H1 (cell line): ENCODE measurements at places on chromosomes 12 and 14.

DNA sequence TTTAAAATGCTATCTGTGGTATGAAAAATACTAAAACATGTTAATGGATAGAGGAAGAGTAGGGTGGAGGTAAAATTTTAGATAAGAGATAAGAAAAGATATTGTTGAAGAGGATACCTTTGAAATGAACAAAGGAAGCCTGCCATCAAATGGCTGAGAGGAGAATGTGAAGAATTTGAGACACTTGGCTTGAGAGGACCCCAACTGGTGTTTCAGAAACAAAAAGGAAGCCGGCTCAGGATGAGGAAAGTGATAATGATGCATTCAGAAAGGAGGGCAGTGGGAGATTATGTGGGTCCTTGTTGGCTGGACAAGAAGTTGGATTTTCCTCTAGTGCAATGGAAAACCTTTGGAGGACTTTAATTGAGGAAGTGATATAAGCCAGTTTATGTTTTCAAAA is 264.4 kb downstream of the DUSP6 start:
- H3K36me3 ChIP-seq: no peaks in the 10 kb centered on the region
- H3K27me3 ChIP-seq: no peaks in the 10 kb centered on the region
- H3K27ac ChIP-seq: no peak overlapping the region
- DNase-seq: no peak
- peaks cover 14% of the 10 kb centered on the region; the same call in 1 of the 2 replicates for H3K4me1 ChIP-seq

- DNase-seq: no peak
- H3K27ac ChIP-seq: no peak overlapping the region
- H3K27me3 ChIP-seq: no peaks in the 10 kb centered on the region
- H3K4me1 ChIP-seq: no peaks in the 10 kb centered on the region
Measured at GRCh38 chr12:11943919-11944700, 126.6 kb upstream of the BCL2L14 start.

DNA sequence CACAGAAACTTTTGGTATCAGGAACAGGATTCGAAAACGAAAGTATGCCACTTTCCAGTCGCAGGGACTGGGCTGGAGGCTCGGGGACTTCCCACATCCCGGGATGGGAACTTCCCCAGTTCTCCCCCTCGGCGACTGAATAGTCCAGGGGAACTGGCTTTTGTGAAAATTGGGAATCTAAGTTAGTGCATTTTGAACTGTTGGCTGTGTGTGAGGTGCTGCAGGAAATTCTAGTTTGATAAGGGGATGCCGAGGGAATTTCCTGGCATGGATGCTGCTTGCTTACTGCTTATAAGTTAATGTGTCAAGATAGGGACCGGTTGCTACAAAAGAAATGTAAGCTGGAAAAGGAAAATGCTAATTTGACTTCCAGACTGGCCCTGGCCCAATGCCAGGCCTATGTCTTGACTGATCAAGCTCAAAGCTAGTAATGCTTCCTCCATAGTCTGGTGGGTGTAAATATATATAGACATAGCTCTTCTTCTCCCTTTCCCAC is 73.4 kb upstream of the EIF5 start:
- no peaks in the 10 kb centered on the region for H3K36me3 ChIP-seq
- peak; percentile 42 for DNase-seq
- H3K27ac ChIP-seq: no peak overlapping the region
- H3K4me1 ChIP-seq: no peaks in the 10 kb centered on the region
- H3K4me3 ChIP-seq: no peak overlapping the region

GRCh38 chr12:124131659-124132058 is 158.6 kb downstream of the ZNF664 start:
- H3K27ac ChIP-seq: no peak overlapping the region
- peaks cover 11% of the 10 kb centered on the region; the same call in 1 of the 2 replicates for H3K4me1 ChIP-seq
- H3K27me3 ChIP-seq: no peaks in the 10 kb centered on the region
- no peaks in the 10 kb centered on the region for H3K36me3 ChIP-seq

GRCh38 chr14:73264080-73264884 is 27.0 kb downstream of the PAPLN start:
- H3K4me1 ChIP-seq: no peaks in the 10 kb centered on the region
- DNase-seq: no peak
- peaks cover 12% of the 10 kb centered on the region for H3K36me3 ChIP-seq

- no peaks in the 10 kb centered on the region for H3K27me3 ChIP-seq
- no peak overlapping the region for H3K4me3 ChIP-seq
- no peak for DNase-seq
- no peaks in the 10 kb centered on the region for H3K36me3 ChIP-seq
- no peak overlapping the region for H3K27ac ChIP-seq
Measured at GRCh38 chr12:69633061-69633460, 22.4 kb upstream of the LRRC10 start.

- DNase-seq: no peak
- H3K27me3 ChIP-seq: no peaks in the 10 kb centered on the region
- peak overlapping the region; percentile 49; the same call in 1 of the 2 replicates for H3K27ac ChIP-seq
- no peaks in the 10 kb centered on the region for H3K36me3 ChIP-seq
Measured at GRCh38 chr12:47811581-47812484, 7.9 kb downstream of the HDAC7 start.

GRCh38 chr12:124440841-124441381 is 126.5 kb downstream of the NCOR2 start:
- H3K36me3 ChIP-seq: peaks cover 10% of the 10 kb centered on the region
- DNase-seq: no peak
- H3K4me3 ChIP-seq: no peak overlapping the region
- H3K27me3 ChIP-seq: no peaks in the 10 kb centered on the region

- no peaks in the 10 kb centered on the region for H3K36me3 ChIP-seq
- DNase-seq: no peak
- no peaks in the 10 kb centered on the region for H3K27me3 ChIP-seq
- H3K4me1 ChIP-seq: peaks cover 3% of the 10 kb centered on the region; the same call in 1 of the 2 replicates
- no peak overlapping the region for H3K4me3 ChIP-seq
Measured at GRCh38 chr12:68580911-68581310, 29.8 kb upstream of the RAP1B start.

DNA sequence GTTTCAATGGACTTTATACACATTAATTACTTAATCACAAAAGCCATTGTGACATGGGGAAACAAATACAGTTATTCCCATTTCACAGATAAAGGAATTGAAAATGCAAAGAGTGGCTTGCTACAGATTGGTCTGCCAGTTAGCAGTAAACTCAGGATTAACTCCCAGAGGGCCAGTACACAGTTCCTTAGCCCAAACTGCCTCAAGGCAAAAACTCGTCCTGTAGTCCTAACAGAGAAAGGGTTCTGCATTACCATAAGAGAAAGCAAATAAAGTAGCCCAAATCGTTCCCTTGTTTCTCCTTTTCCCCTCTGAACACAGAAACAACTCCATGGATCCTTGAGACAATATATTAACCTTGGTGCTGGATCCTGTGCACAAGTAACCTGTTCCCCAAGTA is 274.4 kb downstream of the LRIG3 start:
- H3K27ac ChIP-seq: no peak overlapping the region
- DNase-seq: no peak
- H3K4me1 ChIP-seq: no peaks in the 10 kb centered on the region; the same call in 1 of the 2 replicates
- H3K4me3 ChIP-seq: no peak overlapping the region
- H3K36me3 ChIP-seq: no peaks in the 10 kb centered on the region

- H3K4me3 ChIP-seq: no peak overlapping the region
- 0 out of 2 replicates have a peak, but pooled peaks cover 3% of the 10 kb centered on the region for H3K36me3 ChIP-seq
- DNase-seq: no peak
Measured at GRCh38 chr12:1936406-1937320, 18.2 kb upstream of the CACNA2D4 start.

GRCh38 chr14:24911324-24912109 is 138.4 kb downstream of the STXBP6 start:
- no peak overlapping the region for H3K27ac ChIP-seq
- H3K36me3 ChIP-seq: no peaks in the 10 kb centered on the region
- no peak for DNase-seq
- H3K27me3 ChIP-seq: no peaks in the 10 kb centered on the region
- no peaks in the 10 kb centered on the region for H3K4me1 ChIP-seq
- no peak overlapping the region for H3K4me3 ChIP-seq

DNA sequence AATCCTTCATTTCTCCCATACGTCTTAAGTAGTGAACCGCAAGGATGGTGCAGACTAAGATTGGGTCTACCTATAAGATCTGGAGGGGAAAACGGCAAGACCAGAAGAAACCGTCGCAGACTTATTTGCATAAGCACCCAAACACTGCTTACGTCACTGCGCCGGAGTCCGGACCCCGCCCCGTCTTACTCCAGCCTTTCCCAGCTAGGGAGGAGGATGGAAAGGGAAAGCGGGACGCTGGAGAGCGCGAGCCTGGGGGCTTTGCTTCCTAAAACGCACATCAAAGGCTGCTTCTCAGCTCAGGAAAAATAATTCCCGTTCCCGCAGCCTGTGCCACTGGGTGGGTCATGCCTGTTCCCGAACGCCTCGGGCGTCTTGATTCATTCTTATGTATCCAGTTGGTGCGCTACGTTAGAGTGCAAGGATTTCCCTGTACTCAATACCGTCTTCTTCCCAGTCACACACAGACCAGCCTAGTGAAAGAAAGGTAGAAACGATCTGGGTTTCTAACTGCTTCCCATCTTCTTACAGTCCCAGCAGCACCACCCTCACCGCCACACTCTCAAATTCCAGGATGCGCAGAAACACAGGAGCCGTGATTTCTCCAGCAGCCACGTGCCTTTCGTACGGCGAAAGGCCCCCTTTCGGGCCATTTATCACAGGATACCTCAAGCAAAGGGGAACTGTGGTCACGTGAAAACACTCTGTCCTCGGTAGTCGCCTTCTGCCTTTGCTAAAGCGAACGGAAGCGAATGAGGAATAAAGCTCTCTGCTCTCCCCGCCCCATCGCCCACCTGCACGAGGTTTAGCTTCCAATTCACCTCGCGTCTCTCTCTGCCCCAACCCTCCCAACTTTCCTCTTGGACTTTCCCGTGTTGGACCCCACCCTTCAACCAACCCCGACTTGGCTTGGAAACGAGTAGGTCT is 1.1 kb downstream of the SLC6A15 start:
- peak; percentile 88 for DNase-seq
- H3K27ac ChIP-seq: no peak overlapping the region; the same call in 1 of the 2 replicates
- peak overlapping the region; percentile 69 for H3K4me3 ChIP-seq
- no peaks in the 10 kb centered on the region for H3K27me3 ChIP-seq
- no peaks in the 10 kb centered on the region for H3K4me1 ChIP-seq
- no peaks in the 10 kb centered on the region for H3K36me3 ChIP-seq

DNA sequence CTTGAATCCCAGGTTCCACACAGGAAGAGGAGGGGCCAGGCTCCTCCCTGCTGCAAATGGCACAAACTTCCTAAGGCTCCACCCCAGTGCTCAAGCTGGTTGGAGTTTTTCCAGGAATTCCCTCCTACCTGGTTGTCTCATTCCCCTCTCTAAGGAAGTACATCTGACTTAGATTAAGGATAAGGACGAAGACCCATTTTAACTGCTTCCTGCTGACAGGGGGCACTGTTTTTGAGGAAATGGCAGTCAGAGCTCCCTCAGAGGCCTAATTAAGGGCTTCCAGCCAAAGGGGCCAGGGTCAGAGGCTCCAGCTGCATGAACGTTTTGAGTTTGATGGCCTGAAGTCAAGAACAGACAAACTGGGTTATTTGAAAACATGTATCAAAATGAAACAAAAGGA is 1084.7 kb downstream of the SLC6A15 start:
- H3K36me3 ChIP-seq: no peaks in the 10 kb centered on the region
- no peak overlapping the region for H3K27ac ChIP-seq
- H3K4me1 ChIP-seq: no peaks in the 10 kb centered on the region
- H3K4me3 ChIP-seq: no peak overlapping the region

GRCh38 chr14:58878439-58879139 is 240.8 kb downstream of the DACT1 start:
- no peaks in the 10 kb centered on the region for H3K27me3 ChIP-seq
- no peaks in the 10 kb centered on the region for H3K4me1 ChIP-seq
- H3K4me3 ChIP-seq: no peak overlapping the region
- H3K36me3 ChIP-seq: no peaks in the 10 kb centered on the region
- DNase-seq: no peak

GRCh38 chr12:47237751-47238211 is 158.0 kb upstream of the AMIGO2 start:
- H3K27me3 ChIP-seq: no peaks in the 10 kb centered on the region
- H3K4me1 ChIP-seq: no peaks in the 10 kb centered on the region
- no peak overlapping the region for H3K4me3 ChIP-seq
- H3K36me3 ChIP-seq: no peaks in the 10 kb centered on the region
- no peak overlapping the region for H3K27ac ChIP-seq

GRCh38 chr14:49861699-49862088 is 9.1 kb upstream of the NEMF start:
- H3K27ac ChIP-seq: peak overlapping the region; percentile 96
- DNase-seq: peak; percentile 71
- H3K36me3 ChIP-seq: no peaks in the 10 kb centered on the region
- H3K4me1 ChIP-seq: no peaks in the 10 kb centered on the region; the same call in 1 of the 2 replicates
- H3K27me3 ChIP-seq: no peaks in the 10 kb centered on the region

DNA sequence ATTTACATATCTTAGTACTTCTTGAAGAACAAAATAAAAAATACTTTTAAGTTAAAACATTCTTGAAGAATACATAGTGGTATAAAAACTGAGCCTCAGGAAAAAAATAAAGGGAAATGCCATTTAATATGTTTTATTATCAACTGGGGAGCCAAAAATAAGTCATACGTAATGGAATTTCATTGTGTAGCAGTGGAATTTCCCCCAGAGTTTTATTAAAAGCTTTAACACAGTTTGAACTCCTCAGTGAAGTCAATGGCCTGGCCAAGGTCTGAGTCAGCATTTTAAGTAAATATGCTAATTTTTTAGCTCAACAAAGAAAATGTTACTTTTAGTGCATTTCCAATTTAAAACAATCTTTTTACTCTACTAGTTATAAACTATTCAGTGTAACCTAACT is 350.1 kb upstream of the ATP2B1 start:
- H3K27me3 ChIP-seq: no peaks in the 10 kb centered on the region
- no peaks in the 10 kb centered on the region for H3K36me3 ChIP-seq
- H3K4me1 ChIP-seq: no peaks in the 10 kb centered on the region
- H3K4me3 ChIP-seq: no peak overlapping the region
- no peak overlapping the region for H3K27ac ChIP-seq

GRCh38 chr12:80894179-80894578 is 43.6 kb downstream of the LIN7A start:
- no peak overlapping the region for H3K27ac ChIP-seq
- peaks cover 8% of the 10 kb centered on the region; the same call in 1 of the 2 replicates for H3K4me1 ChIP-seq
- H3K27me3 ChIP-seq: no peaks in the 10 kb centered on the region
- no peak for DNase-seq
- no peaks in the 10 kb centered on the region for H3K36me3 ChIP-seq

GRCh38 chr14:61609884-61610283 is 85.4 kb upstream of the HIF1A start:
- H3K27ac ChIP-seq: no peak overlapping the region
- H3K4me1 ChIP-seq: peaks cover 18% of the 10 kb centered on the region
- H3K27me3 ChIP-seq: no peaks in the 10 kb centered on the region
- DNase-seq: no peak
- no peaks in the 10 kb centered on the region for H3K36me3 ChIP-seq

GRCh38 chr12:19307451-19307850 is 131.8 kb upstream of the AEBP2 start:
- no peak overlapping the region for H3K27ac ChIP-seq
- peaks cover 2% of the 10 kb centered on the region; the same call in 1 of the 2 replicates for H3K36me3 ChIP-seq
- H3K27me3 ChIP-seq: no peaks in the 10 kb centered on the region

- H3K36me3 ChIP-seq: no peaks in the 10 kb centered on the region; the same call in 1 of the 2 replicates
- H3K27ac ChIP-seq: no peak overlapping the region
- peak overlapping the region; percentile 56 for H3K4me3 ChIP-seq
- H3K27me3 ChIP-seq: peaks cover 30% of the 10 kb centered on the region
Measured at GRCh38 chr14:104794099-104794498, 1.4 kb downstream of the AKT1 start.
